ENCODE measurements at places on chromosomes 16 and 17. TPM values are rescaled to one million over a fixed set of nuclear protein-coding genes. Genes with fewer than 3 reads are reported as not detected.
A peak's percentile ranks its signal among the peaks of the same experiment; 100 is the strongest.

The CSH1 gene
- total RNA-seq = not detected

The P2RX1 gene
- total RNA-seq = 0.08 TPM

The SALL1 gene
- 11.6 TPM for total RNA-seq

GRCh38 chr17:82103553-82104451 lies 5.8 kb upstream of the FASN start:
- H3K27me3 ChIP-seq = peaks cover 2% of the 10 kb centered on the region
- DNase-seq = no peak
- H3K4me3 ChIP-seq = no peak overlapping the region
- no peaks in the 10 kb centered on the region for H3K36me3 ChIP-seq
- no peak overlapping the region for H3K27ac ChIP-seq

DNA sequence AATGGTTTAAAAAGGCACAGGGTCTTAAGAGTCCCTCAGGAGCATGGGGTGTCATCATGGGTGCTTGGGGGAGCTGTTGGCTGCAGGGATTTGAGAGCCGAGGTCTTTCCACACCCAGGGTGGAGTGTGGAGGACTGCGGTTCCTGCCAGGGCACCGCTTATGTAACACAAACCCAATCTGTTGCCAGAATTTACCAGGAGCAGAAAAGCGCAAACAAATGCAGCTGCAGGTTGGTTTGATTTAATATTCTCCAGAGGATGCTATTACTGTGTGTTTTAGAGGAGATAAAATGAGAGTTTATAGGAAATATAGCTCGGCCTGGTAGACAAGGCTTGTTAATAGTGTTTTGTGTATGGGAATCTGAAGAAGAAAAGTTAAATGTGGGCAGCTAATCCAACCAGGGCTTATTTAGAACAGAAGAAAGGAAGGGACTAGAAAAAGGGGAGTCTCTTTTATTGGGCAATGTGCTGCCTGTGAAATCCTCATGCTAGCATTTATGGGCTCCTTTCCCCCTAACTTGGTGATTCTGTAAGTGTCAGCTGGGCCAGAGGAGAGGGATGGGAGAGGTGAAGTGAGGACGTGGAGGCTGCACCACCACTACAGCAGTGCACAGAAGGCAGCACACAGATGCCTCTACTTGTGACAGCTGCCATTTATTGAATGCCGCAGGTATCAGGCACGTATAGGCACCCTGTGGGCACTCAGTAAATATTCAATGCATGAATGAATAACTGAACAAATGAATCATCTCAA lies 174.7 kb downstream of the KATNIP start:
- H3K4me1 ChIP-seq = peaks cover 18% of the 10 kb centered on the region
- DNase-seq = no peak
- H3K27me3 ChIP-seq = peaks cover 1% of the 10 kb centered on the region
- peaks cover 18% of the 10 kb centered on the region for H3K36me3 ChIP-seq

DNA sequence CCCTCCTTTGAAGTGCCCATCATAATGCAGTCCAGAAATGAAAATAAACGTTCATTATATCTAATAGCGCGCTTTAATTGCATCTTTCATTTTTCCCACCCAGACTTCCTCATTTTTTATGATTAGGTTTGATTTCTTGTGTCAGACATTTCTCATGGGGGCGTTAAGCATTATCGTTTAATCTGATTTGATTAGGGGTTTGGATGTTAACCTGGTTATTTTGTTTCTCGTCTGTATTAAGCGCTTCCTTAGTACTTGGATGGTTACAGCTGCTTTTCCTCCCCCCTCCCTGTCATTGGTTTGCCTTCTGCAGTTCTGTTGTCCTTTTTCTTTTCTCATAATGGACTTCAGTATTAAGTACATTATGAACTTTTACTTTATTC lies 540 bp downstream of the MFSD11 start:
- peaks cover 43% of the 10 kb centered on the region for H3K4me1 ChIP-seq
- H3K36me3 ChIP-seq = peaks cover 35% of the 10 kb centered on the region
- peak overlapping the region; percentile 98 for H3K27ac ChIP-seq
- peaks cover 15% of the 10 kb centered on the region for H3K27me3 ChIP-seq
- H3K4me3 ChIP-seq = peak overlapping the region; percentile 96

DNA sequence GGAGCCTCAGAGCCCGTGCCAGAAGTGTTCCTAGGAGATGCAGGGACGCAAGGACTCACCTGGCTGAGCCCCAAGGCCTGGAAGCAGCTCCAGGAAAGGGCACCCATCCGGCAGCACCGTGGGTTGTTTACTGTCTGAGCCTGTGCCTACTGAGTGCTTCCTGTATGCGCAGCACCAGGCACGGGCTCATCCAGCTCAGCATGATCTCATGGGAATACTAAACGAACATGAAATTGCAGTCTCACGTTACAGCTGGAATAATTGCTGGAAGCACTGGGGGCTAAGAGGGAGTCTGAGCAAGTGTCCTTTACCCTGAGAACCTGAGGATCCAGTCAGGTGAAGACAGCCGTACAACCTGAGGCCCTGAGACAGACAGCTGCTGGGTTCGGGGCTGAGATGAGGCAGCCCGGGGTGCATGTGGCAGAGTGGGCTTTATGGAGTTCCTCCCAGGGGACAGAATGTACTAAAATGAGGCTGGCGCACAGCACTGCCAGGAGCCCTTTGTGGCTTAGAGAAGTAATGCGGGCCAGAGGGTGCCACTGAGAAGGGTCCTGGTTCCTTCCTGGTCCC lies 5.4 kb downstream of the CTRL start:
- no peak for DNase-seq
- H3K27me3 ChIP-seq = peaks cover 2% of the 10 kb centered on the region
- no peak overlapping the region for H3K4me3 ChIP-seq
- H3K4me1 ChIP-seq = peaks cover 7% of the 10 kb centered on the region
- no peaks in the 10 kb centered on the region for H3K36me3 ChIP-seq

GRCh38 chr17:80166446-80166845 lies 3.4 kb upstream of the CARD14 start:
- no peak overlapping the region for H3K27ac ChIP-seq
- H3K27me3 ChIP-seq = peaks cover 22% of the 10 kb centered on the region
- DNase-seq = no peak

DNA sequence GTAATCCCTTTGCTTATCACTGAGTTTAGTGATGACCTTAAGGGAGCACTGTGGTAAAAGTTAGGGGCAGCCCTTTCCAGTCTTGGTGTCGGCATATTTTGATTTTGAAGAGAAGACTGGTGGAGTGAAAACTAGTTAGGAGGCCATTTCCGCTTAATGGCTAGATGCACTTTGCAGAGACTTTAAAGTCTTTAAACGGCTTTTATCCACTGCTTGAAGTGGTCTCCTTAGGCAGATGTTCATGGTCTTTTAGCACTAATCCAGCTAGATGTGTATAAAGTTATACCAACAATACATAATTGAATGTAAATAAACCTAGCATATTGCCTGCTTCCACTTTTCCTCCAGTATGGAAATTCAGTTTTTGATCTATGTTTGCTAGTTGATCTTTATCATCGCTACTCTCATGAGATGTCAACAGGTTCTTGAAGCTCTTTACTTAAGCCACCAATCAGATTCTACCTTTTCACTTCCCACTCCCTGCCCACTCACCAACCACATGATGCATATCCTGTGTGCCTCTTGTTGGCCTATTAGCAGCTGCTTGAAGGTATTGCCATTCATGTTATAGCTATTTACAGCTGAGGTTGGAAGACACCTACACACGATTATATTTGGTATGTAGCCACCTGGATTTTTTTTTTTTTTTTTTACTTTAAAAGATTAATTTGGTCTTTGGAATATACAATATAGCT lies 132.0 kb downstream of the NLK start:
- H3K4me3 ChIP-seq = no peak overlapping the region
- no peak for DNase-seq
- peaks cover 73% of the 10 kb centered on the region for H3K4me1 ChIP-seq
- no peak overlapping the region for H3K27ac ChIP-seq

- no peaks in the 10 kb centered on the region for H3K36me3 ChIP-seq
- peaks cover 19% of the 10 kb centered on the region for H3K4me1 ChIP-seq
- no peak overlapping the region for H3K4me3 ChIP-seq
- peak; percentile 83 for DNase-seq
Measured at GRCh38 chr17:79749156-79749815, 18.5 kb downstream of the ENPP7 start.

Data from HFFc6 (cell line).